ENCODE measurements at places on chromosomes 11 and 22.

DNA sequence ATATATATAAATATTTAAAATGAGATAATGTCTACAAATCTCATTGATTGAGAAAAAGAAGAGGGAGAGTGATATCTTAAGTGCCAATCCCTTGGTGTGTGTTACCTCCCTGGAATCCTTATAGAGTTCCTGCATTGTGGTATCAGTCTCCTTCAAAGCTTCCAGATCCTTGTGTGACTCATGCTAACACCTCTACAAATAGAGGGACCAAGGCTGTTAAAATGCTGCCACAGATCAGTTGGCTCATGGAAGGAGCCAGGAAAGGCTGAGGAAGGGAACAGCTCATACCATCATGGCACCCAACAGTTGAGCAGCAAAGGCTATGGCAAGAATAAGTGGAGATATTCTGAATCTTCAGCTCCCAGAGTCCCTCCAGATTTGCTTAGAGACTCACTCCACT lies 163.6 kb upstream of the ISX start:
- no peak for DNase-seq

- no peak for DNase-seq
These were observed 59.7 kb upstream of the GALNT18 start for GRCh38 chr11:11681536-11681935.

GRCh38 chr11:132139181-132139580 lies 768.8 kb downstream of the NTM start:
- DNase-seq: no peak

DNA sequence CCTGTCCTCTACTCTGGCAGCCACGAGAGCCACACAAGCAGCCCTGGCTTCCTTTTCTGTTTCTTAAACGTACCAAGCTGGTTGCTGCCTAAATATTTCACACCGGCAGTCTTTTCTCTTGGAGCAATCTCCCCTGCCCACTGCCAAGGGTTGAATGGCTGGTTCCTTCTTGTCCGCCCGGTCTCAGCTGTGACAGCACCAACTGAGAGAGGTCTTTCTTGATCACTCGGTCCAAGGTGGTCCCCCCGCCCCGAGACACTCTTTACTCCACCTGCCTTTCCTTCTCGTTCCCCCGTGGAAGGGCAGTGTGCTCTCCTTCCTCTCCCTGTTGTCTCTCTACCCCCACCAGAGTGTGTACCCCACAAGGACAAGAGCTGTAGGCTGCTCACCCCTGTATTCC lies 33.7 kb upstream of the IGSF9B start:
- DNase-seq: no peak
